ENCODE measurements at places on chromosomes 5 and 9. TPM values are rescaled to one million over a fixed set of nuclear protein-coding genes. Genes with fewer than 3 reads are reported as not detected.

DNA sequence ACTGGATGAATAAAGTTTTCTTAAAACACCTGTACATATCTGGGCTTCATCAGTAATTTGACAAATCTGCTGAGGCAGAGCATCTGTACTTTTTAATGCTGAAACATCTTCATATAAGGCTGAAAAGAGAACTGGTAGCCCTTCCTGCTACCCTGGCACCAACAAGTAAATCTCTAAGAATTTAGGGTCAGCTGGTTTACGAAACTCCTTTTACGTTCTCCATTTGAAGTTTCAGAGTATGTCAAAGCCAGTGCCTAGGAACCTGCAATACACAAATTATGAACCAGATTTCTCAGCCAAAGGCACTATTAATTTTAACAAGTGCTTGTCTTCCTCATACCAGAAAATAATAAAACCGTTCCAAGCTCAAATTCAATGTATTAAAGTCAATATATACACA is 3.8 kb downstream of the ZFAND5 start:
- DNase-seq, result no peak

DNA sequence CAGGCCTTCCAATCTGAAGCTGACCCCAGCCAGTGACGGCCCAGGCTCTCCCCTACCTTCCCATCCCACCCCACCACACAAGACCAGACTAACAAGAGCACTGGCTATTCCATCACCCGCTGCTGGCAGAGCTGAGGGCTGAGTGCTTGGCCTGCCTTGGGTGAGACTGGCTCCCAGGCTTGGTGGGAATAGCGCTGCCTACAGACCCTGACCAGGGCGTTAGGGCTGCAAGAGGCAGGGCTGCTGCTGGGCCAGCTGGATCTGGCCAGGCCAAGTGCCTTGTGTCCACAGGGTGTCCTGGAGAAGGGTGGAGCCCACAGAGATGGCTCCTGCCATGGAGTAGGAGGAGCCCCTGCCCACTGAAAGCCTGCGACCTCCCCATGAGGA is 31.6 kb upstream of the ANGPTL2 start:
- no peak for DNase-seq

DNA sequence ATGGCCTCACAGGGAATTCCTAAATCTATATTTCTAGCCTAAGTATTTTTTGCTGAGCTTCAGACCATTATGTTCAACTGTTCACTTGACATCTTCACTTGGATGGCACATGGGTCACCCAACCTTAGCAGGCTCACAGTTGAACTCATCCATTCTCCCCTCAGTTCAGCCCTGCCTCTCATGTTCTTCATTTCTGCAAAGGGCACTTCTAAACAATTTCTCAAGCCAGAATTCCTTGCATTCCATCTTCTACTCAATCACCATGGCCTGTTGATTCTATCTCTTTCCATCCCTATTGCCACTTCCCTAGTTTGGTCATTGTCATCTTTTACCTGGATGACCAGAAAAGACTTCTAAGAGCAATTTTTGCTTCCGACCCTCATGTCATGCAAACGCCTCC is 7.3 kb upstream of the RGS3 start:
- peak; percentile 12 for DNase-seq

- DNase-seq, result no peak
These were observed 85.7 kb upstream of the RNF38 start for GRCh38 chr9:36485647-36486328.

GRCh38 chr5:124523897-124524296 is 222.5 kb downstream of the ZNF608 start:
- DNase-seq, result no peak

F2RL2 gene
- 24.2 TPM for total RNA-seq
